Stimulated activated CD8-positive, alpha-beta memory T cell treated with anti-CD3 and anti-CD28 coated beads, Interleukin-4, amount 100 ng/mL, for 4 hours (primary cell): ENCODE measurements at places on chromosomes 3 and 15.

DNA sequence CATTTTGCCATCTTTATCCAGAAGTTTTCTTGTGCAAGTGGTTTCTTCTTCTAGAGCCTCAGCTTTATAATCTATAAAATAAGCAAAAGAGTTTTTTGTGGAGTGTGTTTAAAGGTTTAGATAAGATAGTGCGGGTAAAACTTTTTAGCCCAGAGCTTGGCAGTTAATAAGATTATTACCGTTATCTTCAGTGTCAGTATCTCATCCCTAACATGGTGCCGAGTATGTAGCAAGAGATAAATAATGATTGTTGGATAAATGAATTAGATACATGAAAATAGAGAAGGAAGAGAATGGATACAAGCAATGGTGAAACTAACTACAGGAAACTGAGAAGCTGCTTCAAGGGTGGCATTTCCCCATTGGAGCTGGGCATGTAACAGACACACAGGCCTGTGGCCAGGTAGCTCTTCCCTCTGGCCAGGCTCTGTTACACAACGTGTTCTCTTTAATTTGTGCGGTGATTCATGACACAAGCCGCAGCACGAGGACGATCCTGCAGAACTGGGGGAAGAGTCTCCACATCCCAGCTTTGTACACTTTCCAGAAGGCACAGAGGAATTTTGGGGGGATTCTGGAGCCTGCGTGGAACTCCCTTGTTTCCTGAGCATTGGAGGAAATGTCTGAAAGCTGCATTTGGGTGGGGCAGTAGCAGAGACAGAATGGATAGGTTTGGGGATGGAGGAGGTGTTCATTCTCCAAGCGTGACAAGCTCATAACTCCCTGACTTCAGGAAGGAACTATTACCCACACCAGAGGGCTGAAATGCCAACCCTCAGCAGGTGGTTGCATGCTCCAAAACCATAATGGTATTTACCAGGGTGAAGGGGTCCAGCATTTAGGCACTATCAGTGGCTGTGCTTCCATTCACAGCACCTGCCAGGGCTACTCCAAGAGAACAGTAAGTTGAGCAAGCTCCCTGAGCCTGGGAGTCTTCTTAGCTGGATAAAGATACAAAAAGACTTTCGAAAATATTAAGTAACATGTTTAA lies 14.2 kb upstream of the ST6GAL1 start:
- DNase-seq = no peak

- DNase-seq = no peak
Measured at GRCh38 chr3:148763156-148763680, 64.4 kb upstream of the CPB1 start.

DNA sequence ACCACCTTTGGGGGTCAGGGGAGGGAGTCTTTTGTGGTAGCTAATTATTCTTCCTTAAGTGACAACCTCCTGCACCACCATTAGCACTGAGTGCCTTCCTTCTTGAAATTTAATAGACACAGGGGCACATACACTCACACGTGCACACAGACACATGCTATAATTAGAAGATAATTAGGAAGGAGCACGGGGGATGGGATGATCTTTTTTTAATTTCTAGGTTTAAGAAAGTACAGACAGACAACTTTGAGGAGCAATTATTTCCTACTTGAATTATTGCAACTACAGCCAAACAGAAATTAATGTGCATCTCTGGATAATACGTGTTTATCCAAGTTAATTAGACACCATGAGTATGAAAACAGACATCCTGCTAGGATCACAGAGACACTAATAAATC lies 44.8 kb upstream of the GUCA1C start:
- no peak for DNase-seq

DNA sequence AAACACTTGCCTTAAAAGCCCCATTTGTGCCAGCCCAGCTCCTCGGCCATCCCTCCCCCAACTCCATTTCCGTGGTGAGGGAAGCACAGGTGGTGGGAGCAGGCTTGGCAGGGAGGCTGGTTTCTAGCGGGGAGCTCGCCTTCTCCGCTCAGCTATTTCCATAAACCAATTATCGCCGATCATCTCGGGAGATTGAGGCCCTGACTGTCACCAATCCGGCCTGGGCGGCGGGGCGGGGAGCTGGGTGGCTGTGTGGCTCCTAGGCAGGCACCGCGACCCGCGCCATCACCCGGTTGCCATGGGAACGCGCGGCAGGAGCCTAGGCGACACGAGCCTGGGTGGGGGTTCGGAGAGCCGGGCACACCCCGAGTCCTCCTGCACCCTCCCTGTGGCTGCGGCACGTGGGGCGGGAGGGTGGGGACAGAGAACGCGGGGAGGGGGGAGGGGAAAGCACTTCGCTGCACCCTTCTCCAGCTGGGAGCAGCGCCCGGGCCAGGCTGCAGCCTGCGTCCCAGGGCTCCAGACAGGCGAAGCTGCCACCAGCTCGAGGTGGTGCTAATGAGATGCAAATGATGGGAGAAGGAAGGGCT lies 9.3 kb downstream of the CCDC33 start:
- no peak for DNase-seq

GRCh38 chr3:157275832-157276231 lies 115.9 kb upstream of the CCNL1 start:
- DNase-seq = no peak

- DNase-seq = no peak
Measured at GRCh38 chr3:72390841-72391240, 457.4 kb downstream of the SHQ1 start.

DNA sequence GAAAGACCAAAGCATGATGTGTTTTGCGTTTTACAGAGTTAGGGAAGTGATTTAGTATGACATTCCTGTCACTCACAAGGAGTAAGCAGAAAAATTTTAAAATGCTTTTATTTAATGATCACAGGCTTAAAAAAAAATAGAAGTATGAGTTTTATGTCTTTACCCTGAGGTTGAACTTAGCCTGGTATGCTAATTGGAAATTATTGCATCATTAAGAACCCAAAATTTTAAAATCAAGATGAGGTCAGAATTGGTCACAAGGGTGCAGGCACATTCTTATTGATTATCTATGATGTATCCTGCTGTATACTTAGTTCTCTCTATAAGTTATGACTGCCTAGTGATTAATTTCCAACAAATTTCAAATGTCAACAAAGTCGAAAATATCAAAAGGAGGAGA lies 585.6 kb upstream of the ALCAM start:
- DNase-seq = no peak

DNA sequence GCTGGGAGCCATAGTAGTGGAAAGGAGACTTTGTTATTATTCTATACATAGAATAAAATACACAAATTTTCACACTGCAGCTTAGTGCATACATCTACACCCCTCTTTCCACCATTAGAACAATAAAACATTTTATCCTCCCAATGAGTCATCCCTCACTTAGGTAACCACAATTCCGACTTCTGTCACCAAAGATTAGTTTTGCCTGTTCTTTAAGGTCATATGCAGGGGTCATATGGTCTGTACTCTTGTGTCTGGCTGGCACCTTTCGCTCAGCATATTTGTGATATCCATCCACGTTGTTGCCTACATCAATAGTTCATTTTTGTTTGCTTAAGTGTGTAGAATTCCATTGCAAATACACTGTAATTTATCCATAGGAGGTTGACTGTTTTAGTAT lies 399.4 kb downstream of the SHQ1 start:
- no peak for DNase-seq

DNA sequence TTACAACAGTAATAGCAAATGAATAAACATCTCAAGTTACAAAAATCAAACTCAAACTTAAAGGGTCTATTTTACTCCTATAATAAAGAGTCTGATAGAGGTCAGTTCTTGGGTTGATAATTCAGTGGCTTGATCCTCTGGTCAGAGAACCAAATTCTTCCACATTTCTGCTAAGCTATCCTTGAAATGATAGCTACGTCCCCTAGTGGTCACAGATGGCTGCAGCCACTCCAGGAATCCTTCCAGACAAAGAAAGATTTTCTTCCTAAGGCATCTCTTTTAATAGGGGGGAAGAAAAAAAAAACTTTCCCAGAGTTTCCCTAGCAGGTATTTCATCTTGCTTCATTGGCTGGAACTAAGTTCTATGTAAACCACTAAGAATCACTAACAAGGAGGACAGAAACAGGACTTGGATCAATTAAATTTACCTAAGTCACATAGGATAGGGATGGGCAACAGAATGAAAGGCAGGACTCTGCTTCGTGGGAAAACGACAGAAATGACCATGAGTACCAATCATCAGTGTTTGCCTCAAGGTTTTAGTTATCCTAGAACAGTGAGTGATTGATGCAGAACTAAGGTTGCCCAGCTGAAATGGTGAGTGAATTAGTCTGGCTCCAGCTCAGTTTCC lies 160.7 kb downstream of the STAC start:
- no peak for DNase-seq

DNA sequence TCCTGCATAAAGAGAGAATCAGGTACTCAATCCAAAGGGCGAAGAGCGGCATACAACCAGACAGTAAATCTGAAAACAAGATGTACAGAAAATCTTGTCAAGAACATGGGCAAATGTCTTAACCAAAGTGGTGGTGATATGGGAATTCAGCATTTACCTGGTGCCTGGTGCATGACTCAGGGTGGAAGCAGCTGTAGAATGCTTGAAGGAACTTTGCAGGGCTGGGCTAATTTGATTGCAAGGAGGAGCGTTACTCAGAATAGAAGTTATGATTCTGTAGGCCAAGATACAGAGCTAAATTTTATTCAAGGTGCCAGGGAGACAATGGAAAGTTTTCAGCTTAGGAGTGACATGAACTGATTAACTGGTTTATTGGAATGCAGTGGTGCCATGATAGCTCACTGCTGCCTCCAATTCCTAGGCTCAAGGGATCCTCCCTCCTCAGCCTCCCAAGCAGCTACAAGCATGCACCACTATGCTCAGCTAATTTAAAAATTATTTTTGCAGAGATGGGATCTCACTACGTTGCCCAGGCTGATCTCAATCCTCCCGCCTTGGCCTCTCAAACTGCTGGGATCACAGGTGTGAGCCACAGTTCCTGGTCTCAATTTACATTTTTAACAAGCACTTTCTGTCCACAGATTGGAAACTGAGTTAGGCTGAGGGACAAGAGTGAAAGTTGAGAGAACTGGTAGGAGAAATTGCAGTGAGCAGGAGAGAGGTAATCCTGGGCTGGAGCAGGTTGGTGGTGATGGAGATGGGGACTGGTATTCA lies 91.5 kb upstream of the TBC1D5 start:
- DNase-seq = no peak

- no peak for DNase-seq
Measured at GRCh38 chr15:69132430-69132829, 28.0 kb upstream of the GLCE start.

GRCh38 chr3:435161-435560 lies 238.6 kb downstream of the CHL1 start:
- DNase-seq = no peak

- DNase-seq = no peak
Measured at GRCh38 chr3:27686642-27687041, 35.5 kb downstream of the EOMES start.

DNA sequence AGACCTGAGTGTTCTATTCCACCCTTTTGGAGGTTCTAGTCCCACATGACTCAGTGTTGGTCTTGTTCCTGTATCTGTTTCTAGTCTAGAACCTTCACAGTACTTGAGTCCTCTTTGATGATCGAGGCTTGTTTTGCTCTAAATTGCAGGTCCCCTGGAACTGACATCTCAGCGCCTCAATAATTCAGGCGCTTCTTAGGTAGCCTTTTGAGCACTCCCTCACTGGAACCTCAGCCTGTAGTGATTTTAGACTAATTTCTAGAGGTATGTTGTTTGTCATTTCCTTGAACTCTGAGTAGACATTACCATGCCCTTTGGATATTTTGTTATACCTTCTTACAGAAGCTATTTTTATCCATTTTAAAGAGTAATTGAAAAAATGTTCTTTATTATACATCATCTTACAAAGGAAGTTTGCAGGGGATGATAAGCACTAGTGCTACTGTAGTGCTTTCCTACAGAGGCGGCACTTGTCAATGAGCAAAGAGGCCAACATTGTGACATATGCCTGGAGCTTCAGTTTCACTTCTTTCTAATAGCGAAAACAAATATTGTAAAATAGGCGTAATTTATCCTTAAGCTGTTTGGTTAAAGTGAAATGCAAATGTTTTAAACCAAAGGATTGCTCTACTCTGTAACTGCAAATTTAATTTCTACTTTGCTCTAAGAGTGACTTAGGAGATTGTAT lies 75.7 kb downstream of the EFL1 start:
- no peak for DNase-seq

DNA sequence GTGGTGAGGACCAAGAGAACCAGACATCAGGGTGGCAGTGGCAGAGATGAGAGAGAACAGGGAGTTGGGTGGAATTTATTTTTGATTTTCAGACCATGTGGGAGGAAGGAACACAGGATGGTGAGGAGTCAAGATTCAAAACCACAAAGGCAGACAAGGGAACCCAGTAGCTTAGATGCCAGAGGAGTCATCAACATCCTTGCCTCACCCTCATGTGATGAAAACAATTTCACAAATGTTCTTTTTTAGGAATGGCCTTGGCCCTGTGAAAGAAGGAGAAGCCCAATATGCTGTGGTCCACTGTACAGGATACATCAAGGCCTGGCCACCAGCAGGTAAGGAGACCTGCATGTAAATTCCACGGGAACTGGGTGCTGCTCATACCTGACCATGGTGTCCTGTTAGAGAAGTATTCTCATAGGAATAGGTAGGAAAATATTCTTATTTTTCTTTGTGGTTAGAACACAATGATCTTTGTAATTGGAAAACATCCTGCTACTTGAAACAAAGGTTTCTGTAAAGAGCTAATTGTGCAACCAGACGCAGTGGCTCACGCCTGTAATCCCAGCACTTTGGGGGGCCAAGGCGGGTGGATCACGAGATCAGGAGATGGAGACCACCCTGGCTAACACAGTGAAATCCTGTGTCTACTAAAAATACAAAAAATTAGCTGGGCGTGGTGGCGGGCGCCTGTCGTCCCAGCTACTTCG lies 110.0 kb downstream of the ARNT2 start:
- no peak for DNase-seq

- no peak for DNase-seq
Measured at GRCh38 chr3:129105862-129106261, 15.7 kb downstream of the RAB43 start.

DNA sequence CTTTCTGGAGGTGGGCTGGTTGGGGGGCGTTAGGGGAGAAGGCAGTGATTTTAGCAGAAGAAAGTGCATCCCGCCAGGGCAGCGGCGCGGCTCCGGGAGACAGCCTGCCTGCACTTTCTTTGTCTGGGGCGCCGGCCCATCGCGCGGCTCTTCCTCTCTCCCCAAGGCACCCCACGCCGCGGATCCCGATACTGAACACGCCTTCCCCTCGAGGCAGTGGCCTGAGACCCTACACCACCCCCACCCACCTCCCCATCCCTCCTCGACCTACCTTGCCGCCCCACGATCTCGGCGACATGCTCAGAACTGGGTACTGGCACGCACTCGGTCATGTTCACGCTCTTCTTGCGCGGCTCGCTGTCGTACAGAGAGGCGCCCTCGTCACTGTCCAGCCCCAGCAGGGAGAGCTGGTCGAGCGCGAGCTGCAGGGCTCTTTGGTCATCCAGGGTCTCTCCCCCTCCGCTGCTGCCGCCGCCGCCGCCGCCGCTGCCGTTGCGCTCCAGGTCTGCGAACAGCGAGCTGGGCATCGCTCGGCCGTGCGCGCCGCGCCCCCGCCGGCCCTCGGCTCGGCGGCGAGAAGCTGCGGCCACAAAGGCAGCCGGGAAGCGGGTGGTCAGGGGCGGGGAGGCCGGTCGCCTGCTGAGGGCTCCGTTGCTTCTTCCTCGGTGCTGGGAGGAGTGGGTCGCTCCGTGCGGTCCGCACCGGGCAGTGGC lies 483 bp downstream of the MEX3B start:
- no peak for DNase-seq
